ENCODE measurements at places on chromosomes 2 and 18.

- no peak for DNase-seq
These were observed 7.0 kb upstream of the TYMS start for GRCh38 chr18:650428-650858.

DNA sequence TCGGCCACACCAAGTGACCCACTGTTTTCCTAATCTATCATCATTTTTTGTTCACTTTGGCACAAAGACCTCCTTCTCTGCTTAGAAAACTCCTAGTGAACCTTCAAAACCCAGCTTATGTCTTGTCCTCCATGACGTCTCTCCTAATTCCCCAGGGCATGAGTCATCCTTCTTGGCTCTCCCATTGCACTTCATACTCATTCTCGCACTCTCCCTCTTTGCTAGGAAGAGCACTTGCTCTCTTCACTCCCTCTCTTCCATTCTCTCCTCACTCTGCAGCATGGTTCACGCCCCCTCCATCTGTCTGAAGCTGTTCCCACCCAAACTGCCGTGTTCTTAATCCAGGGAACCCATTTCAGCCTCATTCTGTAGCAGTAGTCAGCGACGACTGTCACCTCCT is 103.9 kb downstream of the MRO start:
- no peak for DNase-seq

DNA sequence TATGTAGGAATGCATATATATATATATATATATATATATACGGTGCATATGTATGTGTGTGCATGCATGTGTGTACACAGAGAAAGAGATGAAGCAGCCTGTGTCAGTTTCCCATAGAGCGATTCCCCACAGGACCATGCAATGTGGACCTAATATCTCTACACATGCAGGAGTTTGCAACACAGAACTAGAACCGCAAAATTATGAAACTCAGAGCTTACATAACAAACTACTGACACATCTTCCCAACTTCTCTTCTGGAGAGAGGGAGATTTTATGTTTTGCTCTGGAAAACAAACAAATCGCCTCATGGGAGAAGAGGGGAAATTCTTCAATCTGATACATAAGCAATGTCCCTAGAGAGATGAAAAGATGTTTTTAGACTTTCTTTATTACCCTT is 377.2 kb downstream of the LRATD1 start:
- DNase-seq: no peak

DNA sequence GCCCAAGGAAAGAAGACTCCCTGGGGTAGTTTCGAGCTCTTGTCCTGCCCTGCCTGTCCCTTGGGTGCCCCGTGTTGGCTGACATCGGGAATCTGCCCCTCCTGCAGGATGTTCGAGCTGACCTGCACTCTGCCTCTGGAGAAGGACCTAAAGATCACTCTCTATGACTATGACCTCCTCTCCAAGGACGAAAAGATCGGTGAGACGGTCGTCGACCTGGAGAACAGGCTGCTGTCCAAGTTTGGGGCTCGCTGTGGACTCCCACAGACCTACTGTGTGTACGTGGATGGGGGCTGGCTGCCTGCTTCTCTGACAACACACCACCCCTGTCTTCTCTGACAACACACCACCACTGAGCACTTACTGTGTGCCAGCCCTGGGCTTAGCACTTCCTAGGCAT is 210.8 kb downstream of the DYSF start:
- no peak for DNase-seq

DNA sequence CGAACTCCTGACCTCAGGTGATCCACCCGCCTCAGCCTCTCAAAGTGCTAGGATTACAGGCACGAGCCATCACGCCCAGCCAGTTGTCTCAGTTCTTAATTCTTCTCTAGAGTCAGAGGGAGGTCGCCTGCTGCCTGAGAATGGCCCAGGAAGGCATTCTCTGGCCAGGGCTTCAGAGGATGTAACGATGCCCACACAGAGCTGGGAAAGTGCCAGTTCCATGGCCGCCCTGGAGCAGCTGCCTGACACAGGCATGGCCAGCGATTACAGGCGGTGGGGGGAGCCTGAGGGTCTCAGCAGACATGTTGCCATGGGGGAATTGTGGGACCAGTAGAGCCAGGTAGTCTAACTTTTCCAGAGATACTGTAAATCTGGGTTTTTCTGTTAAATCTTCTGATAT is 25.6 kb upstream of the DNMT3A start:
- no peak for DNase-seq

DNA sequence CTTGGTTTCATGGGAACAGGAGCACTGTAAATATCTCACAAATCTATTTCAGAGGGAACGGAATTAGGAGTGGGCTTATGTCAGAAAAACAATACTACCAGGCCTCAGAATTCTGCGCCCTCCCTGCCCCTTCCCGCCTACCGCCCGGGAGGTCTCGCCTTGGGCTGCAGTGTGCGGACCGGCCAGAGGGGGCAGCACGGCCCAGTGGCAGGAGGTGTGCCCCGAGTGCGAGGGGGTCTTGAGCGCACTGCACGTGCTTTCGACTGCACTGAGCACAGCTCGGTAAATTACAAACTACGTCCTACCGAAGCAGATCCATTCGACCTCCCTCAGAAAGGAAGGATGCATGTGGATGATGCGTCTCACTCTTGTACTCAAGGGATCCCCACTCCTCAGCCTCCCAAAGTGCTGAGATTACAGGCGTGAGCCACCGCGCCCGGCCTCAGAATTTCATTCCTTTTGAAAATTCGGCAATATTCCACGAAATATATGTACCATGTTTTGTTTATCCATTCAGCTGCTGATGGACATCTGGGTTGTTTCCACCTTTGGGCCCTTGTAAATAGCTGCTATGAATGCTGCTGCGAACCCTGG is 297.0 kb downstream of the BCL2 start:
- DNase-seq: no peak

DNA sequence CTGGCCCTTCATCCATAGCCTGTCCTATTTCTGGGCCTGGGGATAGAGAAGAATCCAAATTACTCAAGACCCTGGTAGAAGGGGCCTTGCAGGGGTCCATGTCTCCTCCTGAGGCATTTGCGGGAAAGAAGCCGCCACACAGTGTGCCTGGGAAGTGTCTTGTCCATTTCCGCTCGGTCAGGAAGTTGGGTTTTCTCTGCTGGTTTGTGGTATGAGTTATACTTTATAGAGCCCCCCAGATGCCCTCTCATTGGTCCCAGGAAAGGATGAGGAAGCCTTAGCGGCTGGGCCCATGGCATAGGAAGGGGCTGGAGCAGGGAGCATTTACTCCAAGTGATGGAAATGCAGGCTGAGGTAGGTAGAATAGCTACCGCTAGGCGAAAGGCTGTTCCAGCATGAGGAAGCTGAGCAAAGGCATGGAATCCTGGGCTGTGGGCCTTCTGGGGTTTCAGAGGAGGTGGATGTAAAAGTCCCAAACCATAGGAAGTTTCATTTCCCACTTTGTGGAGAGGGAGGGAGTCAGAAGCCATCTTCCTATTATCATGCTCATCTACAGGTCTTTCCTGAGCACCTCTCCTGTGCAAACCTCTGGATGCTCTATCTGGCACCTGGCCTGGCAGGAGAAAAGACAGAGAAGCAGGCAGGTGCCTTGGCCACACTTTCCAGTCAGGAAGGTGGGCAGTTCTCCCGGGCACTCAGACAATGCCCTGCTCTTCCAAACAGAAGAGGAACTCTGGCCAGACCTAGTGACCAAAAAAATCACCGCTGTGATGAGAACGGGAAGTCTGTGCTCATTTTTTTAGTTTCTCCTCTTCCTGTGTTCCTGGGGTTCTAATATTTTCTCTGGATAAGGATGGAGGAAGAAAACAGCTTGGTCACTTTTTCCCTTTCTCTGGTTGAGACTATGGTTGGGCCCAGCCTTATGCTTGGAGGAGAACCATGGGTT is 2.6 kb upstream of the CD207 start:
- DNase-seq: no peak

DNA sequence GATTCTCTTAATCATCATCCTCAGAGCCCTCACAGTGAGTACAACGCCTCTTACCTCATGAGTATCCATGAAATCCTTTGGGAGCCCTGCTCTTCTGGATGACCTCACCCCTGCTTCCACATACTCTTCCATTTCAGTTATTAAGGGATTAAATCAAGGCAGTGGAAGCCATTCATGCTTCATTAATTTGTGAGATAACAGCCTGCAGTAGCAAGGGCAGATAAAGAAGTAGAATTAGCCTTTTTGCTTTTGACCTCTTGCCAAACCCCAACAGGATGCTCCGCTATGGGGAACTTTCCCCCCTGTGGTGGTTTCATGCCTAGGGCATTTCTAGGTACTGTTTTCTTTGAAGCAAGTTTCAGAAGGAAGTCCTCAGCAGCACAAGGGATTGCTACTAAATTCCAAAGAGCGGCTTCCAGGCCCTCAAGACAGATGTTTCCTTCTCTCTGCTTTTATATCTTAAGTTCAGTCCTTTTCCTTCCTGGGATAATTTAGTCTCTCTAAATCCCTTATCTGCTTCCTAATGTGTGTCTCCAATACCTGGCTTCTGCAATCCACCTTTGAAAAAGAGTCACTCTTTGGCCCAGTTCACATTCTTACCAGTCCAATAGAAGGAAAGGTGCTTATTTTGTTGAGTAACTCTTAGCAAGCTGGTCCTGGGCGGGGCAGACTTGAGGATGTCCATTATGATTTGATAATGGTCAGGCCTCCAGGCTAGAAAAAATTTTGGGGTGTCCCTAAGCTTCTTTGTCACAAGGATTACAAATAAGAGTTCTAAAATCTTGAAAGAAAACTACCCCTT is 76.9 kb downstream of the MYO1B start:
- no peak for DNase-seq

DNA sequence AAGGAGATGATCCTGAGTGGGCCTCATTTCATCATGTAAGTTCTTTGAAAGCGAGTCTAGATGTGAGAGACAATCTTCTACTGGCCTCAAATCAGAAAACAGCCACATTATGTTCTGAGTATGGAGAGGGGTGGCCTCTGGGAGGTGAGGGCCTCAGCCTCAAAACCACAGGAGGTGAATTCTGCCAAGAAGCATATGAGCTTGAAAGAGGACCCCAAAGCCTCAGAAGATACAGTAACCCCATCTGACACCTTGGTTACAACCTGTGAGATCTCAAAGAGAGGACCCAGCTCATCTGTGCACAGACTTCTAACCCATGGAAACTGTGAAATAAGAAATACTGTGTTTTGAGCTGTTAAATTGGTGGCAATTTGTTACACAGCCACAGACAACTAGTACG is 200.1 kb downstream of the ARHGAP15 start:
- DNase-seq: no peak

GRCh38 chr2:2655453-2656114 is 324.5 kb upstream of the MYT1L start:
- no peak for DNase-seq

- DNase-seq: no peak
These were observed 661.5 kb upstream of the LINC00305 start for GRCh38 chr18:64810354-64810753.

- DNase-seq: no peak
These were observed 107.5 kb upstream of the SRD5A2 start for GRCh38 chr2:31688282-31688681.

- no peak for DNase-seq
These were observed 37.2 kb downstream of the PLEKHA3 start for GRCh38 chr2:178517496-178517895.

DNA sequence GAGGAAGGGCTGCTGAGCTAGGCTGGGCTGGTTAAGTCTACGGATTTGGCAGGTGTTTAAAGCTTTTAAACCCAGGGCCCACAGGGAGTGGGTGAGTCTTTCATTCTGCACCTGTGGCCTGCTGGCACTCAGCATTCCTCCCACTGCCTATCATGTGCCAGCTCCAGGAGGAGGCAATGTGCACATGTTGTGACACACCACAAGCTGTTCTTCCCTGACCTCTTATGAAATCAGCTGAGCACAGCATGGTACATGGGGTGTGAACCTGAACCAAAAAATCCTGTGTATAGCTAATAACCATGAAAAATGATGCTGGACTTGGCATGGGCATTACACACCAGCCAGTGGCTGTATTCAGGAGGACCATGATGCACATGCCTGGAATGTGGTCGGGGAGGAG is 297.9 kb upstream of the MMADHC start:
- no peak for DNase-seq

GRCh38 chr2:97761192-97761591 is 47.8 kb downstream of the ZAP70 start:
- DNase-seq: no peak

- no peak for DNase-seq
These were observed 4.3 kb upstream of the TRPM8 start for GRCh38 chr2:233912691-233913423.

GRCh38 chr2:23756593-23757292 is 170.2 kb downstream of the ATAD2B start:
- DNase-seq: no peak

GRCh38 chr18:66548747-66549146 is 55.1 kb downstream of the CDH19 start:
- no peak for DNase-seq

GRCh38 chr2:209322041-209322440 is 101.8 kb upstream of the MAP2 start:
- no peak for DNase-seq

- DNase-seq: no peak
These were observed 131.0 kb downstream of the DPP4 start for GRCh38 chr2:161943011-161943410.

DNA sequence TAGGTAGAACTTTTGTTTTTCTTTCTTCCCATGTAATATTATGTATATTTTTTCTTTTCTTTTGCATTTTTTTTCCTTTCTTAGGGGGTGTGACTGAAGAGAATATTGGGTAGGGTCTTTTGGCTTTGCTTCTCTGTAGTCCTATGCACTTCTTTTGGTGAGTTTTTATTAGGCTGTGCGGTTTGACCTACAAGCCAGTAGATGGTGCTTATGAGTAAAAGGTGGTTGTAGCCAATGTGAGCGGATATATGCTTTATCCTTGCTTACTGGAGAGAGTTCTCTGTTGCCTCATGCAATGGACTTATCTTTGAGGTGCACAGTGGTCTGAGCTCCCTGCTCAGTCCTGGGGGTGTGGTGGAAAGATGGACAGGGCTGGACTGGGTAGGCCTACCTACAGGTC is 52.7 kb downstream of the DSEL start:
- DNase-seq: no peak

GRCh38 chr2:63488118-63488713 is 100.1 kb downstream of the WDPCP start:
- DNase-seq: no peak

DNA sequence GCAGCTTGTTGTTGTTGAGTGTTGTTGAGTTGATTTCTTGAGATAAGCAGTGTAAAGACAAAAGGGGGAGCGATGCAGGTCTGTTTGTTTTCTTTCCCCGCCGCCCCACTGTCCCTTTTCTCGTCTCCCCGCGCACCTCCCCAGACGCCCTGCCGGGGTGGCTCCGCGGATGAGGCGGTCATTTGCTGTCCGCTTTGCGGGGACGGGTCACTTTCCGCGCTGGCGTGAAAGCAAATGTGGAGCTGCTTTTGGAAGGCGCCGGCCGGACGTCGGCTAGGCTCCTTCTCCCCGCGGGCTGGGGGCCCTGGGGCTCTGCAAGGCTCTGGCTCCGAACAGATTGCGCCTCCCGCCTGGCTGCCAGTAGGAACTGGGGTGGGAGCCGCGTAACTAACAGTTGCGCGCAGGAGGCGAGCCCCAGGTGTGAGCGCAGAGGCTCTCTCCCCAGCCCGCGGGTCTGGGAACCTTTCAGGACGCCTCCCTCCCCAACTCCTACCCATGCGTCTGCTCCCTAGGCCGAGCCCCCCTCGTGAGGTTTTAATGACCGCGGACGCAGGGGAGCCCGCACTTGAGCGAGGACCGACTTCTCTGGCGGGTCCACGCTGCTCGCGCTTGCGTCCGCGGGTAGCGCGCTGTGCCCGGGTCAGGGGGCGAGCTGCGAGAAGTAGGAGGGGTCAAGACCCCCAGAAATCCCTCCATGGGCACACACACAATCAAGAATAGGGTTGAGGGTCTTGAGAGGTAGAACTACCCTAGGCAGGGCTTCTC is 146.6 kb downstream of the MEIS1 start:
- no peak for DNase-seq
